Heart right ventricle (tissue), 16 donors: ENCODE measurements at places on chromosomes 11 and 22. TPM values are rescaled to one million over a fixed set of nuclear protein-coding genes. Genes with fewer than 3 reads are reported as not detected.
A peak's percentile ranks its signal among the peaks of the same experiment; 100 is the strongest.

DNA sequence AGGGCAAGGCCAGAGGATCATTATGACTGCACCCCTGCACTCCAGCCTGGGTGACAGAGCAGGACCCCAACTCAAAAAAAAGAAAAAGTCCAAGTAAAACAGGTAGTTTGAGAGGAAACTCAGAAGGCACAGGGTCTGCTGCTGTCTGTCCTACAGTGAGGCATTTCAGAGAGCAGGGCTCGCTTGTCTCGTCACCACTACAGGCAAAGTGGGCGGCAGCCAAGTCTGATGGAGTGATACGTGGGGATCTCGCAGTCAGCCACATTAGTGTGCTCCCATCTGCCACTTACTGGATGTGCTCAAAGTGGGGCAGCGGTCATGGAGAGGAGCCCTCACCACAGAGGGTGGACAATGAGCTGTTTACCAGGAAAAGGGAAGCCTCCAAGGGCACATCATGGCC is 42.1 kb downstream of the PI4KA start:
- no peak for DNase-seq

DNA sequence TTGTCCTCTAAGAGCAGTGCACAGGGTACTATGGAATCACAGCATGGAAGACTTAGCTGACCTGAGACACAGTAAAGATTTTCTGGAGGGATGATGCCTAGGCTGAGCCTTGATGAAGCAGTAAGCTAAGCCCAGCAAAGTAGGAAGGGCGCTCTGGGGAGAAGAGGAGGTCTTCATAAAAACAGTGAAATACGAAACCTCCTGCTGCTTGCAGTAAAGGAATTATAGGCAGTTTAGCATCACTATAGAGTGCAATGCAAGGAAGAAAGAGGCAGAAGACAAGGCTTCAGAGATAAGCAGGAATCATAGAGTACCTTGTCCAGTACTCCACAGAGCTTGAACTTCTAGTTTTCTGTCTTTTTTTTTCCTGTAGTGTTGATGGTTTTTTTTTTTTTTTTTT is 555.7 kb upstream of the CADM1 start:
- no peak for DNase-seq

Gene OR4C16
- polyA plus RNA-seq, result not detected

DNA sequence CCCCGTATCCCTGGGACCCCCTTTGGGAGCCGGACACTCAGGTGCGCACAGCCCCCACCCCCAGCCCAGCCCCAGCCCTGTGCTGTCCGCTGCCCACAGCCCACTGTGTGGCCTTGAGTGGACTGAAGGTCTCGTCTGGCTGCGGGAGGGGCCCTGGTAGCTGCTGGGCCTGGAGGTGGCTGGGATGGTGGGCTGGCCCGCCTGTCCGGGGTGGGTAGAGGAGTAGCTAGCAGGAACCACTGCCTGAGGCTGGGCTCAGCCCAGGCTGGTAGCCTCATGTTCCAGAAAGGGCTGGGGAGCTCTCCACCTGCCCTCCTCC is 4.6 kb upstream of the MUC6 start:
- peak; percentile 7 for DNase-seq

DNA sequence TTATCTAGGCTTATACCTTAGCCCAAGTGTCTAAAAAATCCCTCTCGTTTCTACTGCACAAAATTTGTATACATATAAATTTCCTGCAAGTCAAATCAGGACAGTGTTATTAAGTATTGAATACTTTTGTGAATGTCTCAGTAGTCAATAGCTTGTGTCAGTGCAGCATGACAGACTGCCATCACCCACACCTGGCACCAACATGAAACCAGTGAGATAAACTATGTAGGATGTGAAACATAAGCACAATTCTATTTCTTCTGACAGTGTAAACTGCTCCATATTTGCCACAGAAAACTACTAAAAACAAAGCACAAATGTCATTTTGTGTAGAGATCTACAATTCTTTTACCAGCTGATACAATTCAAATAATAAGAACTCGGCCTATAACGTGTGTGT is 542.1 kb upstream of the LUZP2 start:
- DNase-seq, result no peak

GRCh38 chr22:48794906-48795305 is 1032.8 kb downstream of the BRD1 start:
- no peak for DNase-seq

- no peak for DNase-seq
These were observed 18.5 kb upstream of the OR4A16 start for GRCh38 chr11:55324500-55324899.

DNA sequence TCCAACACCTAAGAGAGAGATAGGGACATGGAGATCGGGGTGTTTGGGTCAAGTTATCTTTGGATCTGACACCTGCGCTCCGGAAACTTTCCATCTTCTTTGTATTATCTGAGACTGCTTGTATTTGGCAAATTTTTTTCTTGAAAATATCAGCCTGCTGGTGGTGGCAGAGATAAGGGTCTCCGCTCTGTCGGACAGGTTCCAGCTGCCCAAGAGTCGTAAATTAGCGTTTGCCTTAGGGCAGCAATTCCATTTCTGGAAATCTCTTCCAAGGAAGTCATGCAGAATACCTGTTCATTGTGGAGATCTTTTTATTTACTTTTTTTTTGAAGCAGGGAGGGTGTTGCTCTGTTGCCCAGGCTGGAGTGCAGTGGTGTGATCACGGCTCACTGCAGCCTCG is 19.5 kb upstream of the CSNK1E start:
- DNase-seq, result no peak

Gene CRYBB3
- polyA plus RNA-seq, result 0.37 TPM

DNA sequence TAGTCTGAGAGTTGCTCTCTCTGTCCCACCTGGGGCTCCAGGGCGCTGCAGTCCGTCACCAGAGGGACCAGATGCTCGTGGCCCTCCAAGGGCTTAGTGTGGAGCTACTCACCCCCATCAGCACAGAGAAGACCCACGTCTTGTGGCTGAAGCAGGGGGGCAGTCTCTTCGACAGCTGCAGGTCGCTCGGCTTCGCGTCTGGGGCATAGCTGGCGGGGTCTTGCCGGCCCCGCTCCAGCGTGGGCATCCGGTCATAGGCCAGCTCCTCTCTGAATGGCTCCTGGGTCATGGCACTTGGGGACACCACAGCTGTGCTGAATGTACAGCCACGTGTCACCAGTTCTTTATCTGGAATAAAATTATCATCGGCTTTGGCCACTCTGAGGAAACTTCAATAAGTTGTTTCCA is 608 bp downstream of the MLC1 start:
- no peak for DNase-seq

DNA sequence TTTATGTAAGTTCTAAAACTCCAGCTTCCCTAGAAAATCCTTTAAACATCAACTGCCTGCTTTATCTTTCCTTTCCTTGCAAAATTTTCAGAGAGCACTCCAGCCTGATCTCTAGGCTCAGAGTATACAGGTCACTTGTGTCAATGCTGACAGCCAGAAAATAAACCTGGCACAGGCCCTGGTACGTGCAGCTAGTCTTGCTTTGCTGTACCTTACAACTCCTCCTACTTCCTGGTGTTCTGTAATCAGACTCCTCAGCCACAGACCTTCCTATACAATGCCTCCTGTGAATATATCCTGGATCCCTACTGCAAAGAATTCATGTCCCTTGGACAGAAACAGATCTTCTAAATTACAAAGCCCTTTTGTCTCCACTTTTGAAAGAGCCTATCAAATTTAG is 24.2 kb upstream of the TMEM123 start:
- DNase-seq, result peak; percentile 19

Gene TRPC6
- 0.37 TPM for polyA plus RNA-seq

- DNase-seq, result no peak
These were observed 22.4 kb downstream of the ENDOD1 start for GRCh38 chr11:95111923-95112540.

DNA sequence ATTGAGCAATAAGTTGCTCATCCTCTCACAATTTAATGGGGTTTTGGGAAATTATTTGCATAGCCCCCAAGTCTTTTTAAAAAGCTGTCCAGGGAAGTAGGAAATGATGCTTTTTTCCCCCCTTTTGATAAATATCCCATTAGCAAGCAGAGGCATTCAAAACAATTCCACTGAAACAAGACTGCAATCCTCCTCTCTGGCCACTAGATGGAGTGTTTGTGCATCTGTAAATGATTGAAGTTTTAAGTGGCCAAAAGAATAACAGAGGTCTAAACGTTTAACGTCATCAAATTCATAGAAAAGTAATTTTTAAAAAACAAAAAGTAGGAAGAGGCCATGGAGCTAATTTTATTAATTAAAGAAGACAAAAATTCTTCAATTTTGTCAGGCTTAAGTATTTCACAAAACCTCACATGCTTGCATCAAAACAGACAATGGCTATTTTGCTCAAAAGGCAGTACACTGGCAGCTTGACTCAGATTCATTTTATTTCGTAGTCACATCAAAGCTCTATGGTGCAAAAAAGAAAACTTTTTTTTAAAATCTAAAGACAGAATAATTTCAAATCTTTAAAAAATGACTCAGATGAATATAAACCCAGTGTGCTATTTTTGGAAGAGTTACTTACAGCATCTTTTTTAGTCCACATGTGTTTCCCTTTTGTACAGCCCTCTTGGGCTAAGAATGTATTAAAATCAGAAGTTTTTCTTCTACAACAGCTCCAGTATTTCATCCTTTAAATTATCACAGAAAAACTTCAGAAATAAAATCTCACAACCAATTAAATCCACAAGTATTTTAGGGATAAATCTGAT is 17.8 kb downstream of the CHORDC1 start:
- no peak for DNase-seq

DNA sequence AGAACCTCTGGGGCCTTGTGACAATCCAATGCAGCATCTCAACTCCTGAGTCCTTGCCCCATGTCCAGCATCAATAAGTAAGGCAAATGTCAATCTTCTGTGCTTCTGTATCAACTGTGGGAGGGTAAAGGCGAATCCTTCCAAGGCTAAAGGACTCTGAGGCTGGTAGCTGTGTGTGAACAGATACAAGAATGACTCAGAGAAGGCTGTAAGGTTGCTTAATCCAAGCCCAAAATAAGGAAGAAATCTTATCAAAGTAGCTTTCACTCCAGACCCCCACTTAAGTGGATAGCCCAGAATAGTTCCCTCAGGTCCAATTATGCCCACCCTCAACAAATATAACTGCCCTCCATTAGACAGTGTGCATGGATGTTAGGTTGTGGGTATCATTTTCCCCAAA is 28.1 kb upstream of the SCGB1A1 start:
- no peak for DNase-seq

GRCh38 chr11:95067841-95068219 is 1.1 kb downstream of the SRSF8 start:
- DNase-seq, result no peak

DNA sequence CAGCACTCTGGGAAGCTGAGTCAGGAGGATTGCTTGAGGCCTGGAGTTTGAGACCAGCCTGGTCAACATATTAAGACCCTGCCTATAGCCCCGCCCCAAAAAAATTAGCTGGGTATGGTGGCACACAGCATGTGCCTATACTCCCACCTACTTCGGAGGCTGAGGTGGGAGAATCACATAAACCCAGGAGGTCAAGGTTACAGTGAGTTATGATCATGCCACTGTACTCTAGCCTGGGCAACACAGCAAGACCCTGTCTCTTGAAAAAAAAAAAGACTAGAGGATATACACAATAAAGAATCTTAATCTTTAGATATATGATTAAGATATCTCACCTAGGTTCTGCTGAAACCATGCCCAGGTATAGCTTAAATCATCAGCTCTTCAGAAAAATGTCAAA is 136.7 kb downstream of the APOL5 start:
- no peak for DNase-seq

Gene C22orf15
- polyA plus RNA-seq, result 0.12 TPM

Gene CLMP
- 8.8 TPM for polyA plus RNA-seq

Gene APLNR
- polyA plus RNA-seq, result 2.0 TPM
